NCI-H187 treated with DMSO at 0.1 percent for 48 hours (cell line): ENCODE measurements at places on chromosomes 2 and 18.

DNA sequence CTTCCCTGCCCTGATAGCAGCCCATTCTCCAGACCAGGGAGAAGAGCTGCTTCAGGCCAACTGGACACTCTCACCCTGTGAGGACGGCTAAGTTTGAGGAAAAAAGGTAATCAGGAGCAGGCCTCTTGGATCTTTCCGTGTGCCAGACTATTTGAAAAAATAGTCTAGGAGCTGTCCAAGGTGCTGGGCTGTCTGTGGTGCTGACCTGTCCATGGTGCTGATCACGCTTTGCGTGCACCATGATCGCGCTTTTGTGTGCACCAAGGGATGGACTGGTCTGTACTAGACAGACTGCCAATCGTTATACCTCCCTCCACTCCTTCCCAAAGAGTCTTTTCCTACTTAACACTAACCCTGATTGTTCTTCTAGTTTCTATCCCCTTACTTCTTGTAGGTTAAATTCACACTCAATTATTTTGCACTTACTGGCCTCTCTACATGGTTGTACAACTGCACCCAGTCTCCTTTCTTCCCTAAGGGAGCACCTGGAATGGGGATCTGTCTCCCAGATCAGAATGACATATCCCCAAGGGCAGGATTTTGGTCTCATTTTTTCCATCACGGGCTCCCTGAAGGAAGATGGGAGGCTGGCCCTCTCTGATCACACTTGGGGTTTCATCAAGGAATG is 295.4 kb downstream of the CELF4 start:
- DNase-seq: no peak

DNA sequence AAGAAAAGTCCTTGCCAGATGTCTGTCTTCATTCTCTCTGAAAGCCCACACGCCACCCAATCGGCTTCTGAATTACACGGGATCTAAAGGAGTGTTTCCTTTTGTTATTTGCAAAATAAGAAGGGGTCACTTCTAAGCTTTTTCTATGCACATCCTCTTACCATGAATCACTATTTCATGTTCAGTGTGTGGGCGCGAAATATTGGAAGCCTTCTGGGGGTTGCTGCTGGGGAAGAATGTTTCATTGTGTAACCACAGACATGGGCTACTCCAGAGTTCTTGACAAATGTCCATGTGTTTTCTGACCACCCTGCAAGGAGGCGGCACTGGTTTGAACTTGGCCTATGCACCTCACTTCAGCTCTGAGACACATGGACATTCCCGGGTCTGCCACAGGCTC is 133.6 kb upstream of the APCDD1 start:
- no peak for DNase-seq

- DNase-seq: no peak
Measured at GRCh38 chr2:143936848-143937722, 582.8 kb downstream of the ZEB2 start.

- DNase-seq: no peak
Measured at GRCh38 chr2:69238449-69239031, 148.5 kb downstream of the GFPT1 start.

DNA sequence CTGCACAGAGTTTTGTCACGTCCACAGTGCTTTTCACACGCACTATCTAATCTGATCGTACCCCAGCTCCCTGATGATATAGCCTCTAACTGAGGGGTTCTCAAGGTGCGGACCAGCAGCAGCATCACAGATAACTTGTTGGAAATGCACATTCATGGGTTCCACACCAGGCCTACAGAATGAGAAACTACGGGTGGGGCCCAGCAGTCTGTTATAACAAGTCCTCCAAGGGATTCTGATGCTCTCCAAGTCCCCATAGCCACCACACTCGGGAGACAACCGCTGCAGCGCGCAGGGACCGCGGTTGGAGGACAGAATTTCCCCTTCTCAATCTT is 745 bp upstream of the BZW1 start:
- no peak for DNase-seq

DNA sequence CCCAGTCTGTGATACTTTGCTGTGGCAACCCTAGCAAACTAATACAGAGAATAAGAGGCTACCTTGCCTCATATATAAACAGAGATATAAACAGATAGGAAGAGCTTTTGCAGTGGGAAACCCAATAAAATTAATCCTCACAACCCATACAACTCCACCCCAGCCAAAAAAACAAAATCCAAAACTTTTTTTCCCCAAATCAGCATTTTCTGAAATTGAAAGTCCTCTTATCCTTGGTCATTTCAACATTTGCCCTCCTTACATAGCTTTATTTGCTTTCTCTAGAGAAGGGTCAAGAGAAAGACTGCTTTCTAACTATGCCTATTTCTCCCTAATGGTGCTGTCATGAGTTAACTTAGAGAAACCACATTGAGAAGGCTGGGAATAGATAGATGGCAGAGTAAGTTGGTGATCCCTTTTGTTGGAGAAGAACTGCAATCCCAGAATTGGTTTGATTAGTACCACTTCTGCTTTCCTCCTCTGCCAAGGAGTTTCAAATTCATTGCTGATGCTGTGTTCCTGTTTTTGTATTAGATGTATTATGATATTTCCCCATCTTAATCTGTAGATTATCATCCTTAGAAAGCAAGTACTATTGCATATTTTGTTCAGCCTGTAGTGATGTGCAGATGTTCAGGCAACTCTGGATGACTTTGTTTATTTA is 76.5 kb upstream of the B3GNT2 start:
- no peak for DNase-seq

- no peak for DNase-seq
Measured at GRCh38 chr2:224286923-224287322, 115.0 kb downstream of the FAM124B start.

DNA sequence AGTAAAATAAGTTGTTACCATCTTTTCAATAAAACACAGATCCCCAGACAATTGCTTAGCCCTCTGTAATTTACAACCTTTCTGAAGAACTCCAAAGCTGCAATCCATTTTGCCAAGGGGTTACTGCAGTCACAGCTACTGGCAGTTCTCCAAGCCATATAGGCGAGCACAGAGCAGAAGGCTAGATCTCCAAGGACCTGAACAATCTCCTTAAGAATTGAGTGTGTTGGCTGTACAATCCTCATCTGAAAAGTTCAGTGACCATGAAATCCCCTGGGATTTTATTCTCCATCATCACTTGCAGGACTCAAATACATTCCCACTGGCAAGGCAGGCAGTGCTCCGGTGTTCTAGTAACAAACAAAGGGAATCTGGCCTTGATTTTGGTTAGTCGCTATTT is 103.9 kb upstream of the LRP1B start:
- DNase-seq: no peak
